Activated naive CD8-positive, alpha-beta T cell treated with anti-CD3 and anti-CD28 coated beads for 36 hours (primary cell): ENCODE measurements at places on chromosomes 2 and 18. TPM values are rescaled to one million over a fixed set of nuclear protein-coding genes. Genes with fewer than 3 reads are reported as not detected.

Gene AMER3
- total RNA-seq = not detected

Gene POU3F3
- not detected for total RNA-seq

DNA sequence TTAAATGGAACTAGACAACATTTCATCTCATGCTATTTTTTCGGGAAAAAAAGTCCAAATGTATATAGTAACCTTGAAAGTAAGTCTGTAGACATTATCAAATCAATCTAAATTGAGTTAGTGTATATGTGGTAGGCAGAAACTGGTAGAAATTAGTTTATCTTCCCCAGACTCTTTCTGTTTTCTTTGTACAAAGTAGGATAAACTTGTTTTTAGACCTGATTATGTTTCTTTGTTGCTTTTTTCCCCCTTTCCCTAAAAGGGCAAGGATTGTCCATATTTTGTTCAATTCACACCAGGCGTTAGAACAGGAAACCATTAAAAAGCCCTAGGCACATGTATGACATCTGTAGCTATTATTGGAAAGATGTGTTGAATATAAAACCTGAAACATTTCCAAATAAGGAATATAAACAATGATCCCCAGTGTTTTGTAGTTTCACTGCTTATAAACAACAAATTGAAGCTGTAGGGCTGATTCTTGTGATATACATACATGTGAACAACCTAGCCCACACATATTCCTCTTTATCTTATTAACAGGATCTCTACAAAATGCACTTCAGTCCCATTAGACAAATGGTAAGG, 528.3 kb downstream of the PARD3B start:
- DNase-seq = no peak
- H3K27me3 ChIP-seq = no peaks in the 10 kb centered on the region
- H3K27ac ChIP-seq = no peak overlapping the region
- H3K36me3 ChIP-seq = no peaks in the 10 kb centered on the region
- H3K4me1 ChIP-seq = peaks cover 34% of the 10 kb centered on the region

Gene IL36G
- not detected for total RNA-seq

- no peaks in the 10 kb centered on the region for H3K27me3 ChIP-seq
- H3K36me3 ChIP-seq = no peaks in the 10 kb centered on the region
- no peak overlapping the region for H3K27ac ChIP-seq
- no peak overlapping the region for H3K4me3 ChIP-seq
Measured at GRCh38 chr2:6421138-6421730, 444.5 kb downstream of the CMPK2 start.

Gene CPO
- total RNA-seq = not detected

DNA sequence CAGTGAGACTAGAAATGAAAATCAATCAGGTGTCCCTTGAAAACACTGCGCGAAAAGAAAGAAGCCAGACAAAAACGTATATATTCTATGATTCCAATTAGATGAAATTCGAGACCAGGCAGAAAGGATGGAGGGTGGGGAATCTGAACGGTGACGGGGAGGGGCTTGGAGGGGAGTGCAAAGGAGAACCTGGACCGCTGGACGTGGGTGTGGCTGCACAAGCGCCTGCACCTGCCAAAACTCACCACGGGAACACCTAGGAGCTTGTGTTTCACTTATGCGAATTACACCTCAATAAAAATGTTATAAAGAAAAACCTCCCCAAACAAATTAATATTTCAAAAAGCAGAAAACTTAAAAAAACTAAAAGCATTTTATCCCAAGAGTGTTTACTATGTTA, 21.9 kb downstream of the THAP4 start:
- peaks cover 30% of the 10 kb centered on the region for H3K4me1 ChIP-seq
- H3K4me3 ChIP-seq = no peak overlapping the region
- no peaks in the 10 kb centered on the region for H3K27me3 ChIP-seq
- H3K27ac ChIP-seq = no peak overlapping the region
- peaks cover 24% of the 10 kb centered on the region for H3K36me3 ChIP-seq
- no peak for DNase-seq

GRCh38 chr2:16663121-16663905, 2.3 kb downstream of the CYRIA start:
- H3K27ac ChIP-seq = no peak overlapping the region
- H3K27me3 ChIP-seq = peaks cover 61% of the 10 kb centered on the region
- no peak overlapping the region for H3K4me3 ChIP-seq
- H3K4me1 ChIP-seq = peaks cover 10% of the 10 kb centered on the region
- DNase-seq = no peak

DNA sequence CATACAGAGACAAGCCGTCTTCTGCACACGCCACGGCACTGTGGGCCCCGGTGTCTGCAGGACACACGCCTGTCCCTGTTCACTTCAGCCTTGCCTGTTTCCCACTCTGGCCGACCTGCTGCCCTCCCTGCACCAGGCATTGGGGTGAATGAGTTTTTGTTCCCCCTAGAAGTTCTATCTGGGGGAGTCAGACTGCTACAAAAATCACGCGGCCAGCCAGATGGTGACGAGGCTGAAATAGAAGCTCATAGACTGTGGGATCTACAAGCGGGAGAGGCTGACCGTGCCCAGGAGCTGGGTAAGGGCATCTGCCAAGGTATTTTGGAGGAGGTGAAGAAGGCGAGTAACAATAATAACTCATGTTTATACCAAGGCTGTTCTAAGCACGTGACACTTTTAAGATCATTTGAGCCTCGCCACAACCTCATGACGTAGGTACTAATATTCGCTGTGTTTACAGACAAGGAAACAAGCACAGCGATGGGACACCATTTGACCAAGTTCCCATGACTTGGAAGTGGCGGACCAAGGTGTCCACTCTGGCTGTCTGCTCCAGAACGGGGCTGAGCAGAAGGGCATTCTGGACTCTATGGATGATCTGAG, 53.6 kb downstream of the KCNF1 start:
- H3K36me3 ChIP-seq = no peaks in the 10 kb centered on the region
- H3K27me3 ChIP-seq = peaks cover 20% of the 10 kb centered on the region
- no peak overlapping the region for H3K27ac ChIP-seq
- no peaks in the 10 kb centered on the region for H3K4me1 ChIP-seq
- no peak overlapping the region for H3K4me3 ChIP-seq

Gene PSMD14
- total RNA-seq = 91.4 TPM

DNA sequence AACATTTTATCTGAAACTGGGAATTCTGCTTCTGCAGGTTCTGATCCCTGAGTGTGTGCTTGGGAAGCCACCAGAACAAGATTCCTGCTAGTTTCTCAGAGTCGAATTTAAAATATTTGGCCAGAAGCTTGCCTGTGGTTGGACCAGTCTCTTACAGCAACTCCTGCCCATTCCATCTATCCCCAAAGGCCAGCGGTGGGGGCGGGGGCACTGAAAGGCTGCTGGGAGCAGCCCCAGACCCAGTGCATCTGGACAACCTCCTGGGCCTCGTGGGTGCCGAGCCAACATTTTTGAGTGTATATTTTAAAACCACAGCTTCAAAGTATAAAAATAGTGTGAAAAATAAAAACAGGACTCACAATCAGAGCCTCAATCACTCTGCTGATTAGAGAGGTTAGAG, 38.6 kb upstream of the ZFP36L2 start:
- H3K4me3 ChIP-seq = no peak overlapping the region
- peaks cover 2% of the 10 kb centered on the region for H3K36me3 ChIP-seq

- H3K27ac ChIP-seq = no peak overlapping the region
- no peak for DNase-seq
- H3K4me1 ChIP-seq = peaks cover 16% of the 10 kb centered on the region
- no peak overlapping the region for H3K4me3 ChIP-seq
Measured at GRCh38 chr2:237604960-237605359, 14.4 kb upstream of the RAB17 start.

DNA sequence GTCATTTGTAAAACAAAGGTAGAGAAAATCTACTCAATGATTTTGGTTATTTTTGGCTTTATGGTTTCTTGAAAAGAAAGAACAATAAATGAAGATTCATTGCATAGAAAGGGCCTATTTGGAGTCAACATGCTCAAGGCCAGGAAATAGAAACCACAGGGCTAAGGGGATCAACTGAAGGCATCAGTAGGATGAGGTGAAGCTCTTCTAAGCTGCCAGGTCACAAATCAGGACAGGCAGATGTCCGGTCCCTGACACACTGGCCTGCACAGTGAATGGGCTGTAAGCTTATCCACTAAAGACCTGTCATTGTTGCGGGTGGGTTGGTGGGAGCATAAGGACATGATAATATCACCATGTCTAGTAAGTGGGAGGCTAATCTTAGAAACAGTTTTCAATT, 31.6 kb upstream of the RNF138 start:
- peaks cover 22% of the 10 kb centered on the region for H3K4me1 ChIP-seq
- H3K27ac ChIP-seq = no peak overlapping the region
- H3K36me3 ChIP-seq = peaks cover 17% of the 10 kb centered on the region
- no peak overlapping the region for H3K4me3 ChIP-seq

GRCh38 chr2:109134741-109135358, 5.8 kb downstream of the SH3RF3 start:
- H3K4me3 ChIP-seq = no peak overlapping the region
- DNase-seq = no peak
- H3K36me3 ChIP-seq = peaks cover 2% of the 10 kb centered on the region
- peaks cover 39% of the 10 kb centered on the region for H3K4me1 ChIP-seq
- no peak overlapping the region for H3K27ac ChIP-seq
- peaks cover 4% of the 10 kb centered on the region for H3K27me3 ChIP-seq

DNA sequence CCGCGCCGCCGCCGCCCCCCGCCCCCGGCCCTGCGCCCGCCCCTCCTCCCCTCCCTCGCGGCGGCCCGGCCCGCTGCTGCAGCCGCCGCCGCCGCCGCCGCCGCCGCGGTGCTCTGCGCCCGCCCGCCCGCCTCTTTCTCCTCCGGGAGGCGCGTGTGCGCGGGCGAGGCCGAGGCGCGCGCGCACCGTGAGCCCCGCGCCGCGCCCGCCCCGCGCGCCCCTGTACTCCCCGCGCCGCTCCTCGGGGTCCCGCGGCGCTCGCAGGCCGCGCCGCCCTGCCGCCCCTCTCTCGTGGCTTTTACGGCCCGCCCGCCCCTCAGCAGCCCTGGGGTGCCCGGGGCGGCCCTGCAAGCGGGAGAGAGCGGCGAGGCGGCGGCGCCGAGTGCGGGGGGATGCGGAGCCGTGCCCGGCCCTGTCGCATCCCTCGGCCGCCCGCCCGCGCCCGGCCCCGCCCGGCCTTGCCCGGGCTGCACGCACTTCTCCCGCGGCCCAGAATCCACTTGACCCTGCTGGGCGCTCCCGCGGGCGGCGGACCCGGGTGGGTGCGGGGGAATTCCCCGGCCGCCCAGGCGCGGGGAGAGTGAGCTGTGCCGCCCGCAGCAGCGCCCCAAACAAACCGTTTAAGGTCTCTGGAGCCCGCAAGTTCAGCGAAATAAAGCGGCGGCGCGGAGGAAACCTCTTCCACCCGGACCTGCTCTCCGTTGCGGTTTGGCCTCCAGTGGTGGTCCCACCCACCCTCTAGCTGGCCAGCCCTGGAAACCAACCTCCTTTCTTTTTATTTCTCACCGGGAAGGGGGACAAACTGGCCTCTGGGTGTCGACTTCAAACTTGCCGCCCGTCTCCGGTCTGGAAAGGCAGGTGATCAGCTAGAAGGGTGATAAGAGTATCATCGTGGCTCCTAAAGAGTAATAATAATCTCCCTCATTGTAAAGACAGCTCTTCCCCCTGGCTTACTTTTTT, 37.4 kb downstream of the AFF3 start:
- H3K4me3 ChIP-seq = peak overlapping the region; percentile 65
- peaks cover 4% of the 10 kb centered on the region for H3K4me1 ChIP-seq
- no peak overlapping the region for H3K27ac ChIP-seq
- no peaks in the 10 kb centered on the region for H3K36me3 ChIP-seq
- peak; percentile 26 for DNase-seq
- H3K27me3 ChIP-seq = peaks cover 34% of the 10 kb centered on the region

- H3K27ac ChIP-seq = no peak overlapping the region
- no peaks in the 10 kb centered on the region for H3K36me3 ChIP-seq
- no peak overlapping the region for H3K4me3 ChIP-seq
- no peak for DNase-seq
- peaks cover 4% of the 10 kb centered on the region for H3K27me3 ChIP-seq
Measured at GRCh38 chr2:112813280-112813966, 23.2 kb downstream of the IL1B start.

- no peaks in the 10 kb centered on the region for H3K36me3 ChIP-seq
- no peaks in the 10 kb centered on the region for H3K27me3 ChIP-seq
- no peaks in the 10 kb centered on the region for H3K4me1 ChIP-seq
- H3K27ac ChIP-seq = no peak overlapping the region
- DNase-seq = no peak
- H3K4me3 ChIP-seq = no peak overlapping the region
Measured at GRCh38 chr2:47629501-47630460, 153.2 kb upstream of the MSH6 start.

GRCh38 chr2:48034295-48034694, 128.0 kb upstream of the FBXO11 start:
- H3K4me1 ChIP-seq = peaks cover 10% of the 10 kb centered on the region
- H3K27ac ChIP-seq = no peak overlapping the region
- peaks cover 2% of the 10 kb centered on the region for H3K27me3 ChIP-seq
- peaks cover 1% of the 10 kb centered on the region for H3K36me3 ChIP-seq
